ENCODE measurements at places on chromosomes 4 and X.

- DNase-seq: no peak
These were observed 37.0 kb downstream of the HAND2 start for GRCh38 chr4:173493041-173493440.

DNA sequence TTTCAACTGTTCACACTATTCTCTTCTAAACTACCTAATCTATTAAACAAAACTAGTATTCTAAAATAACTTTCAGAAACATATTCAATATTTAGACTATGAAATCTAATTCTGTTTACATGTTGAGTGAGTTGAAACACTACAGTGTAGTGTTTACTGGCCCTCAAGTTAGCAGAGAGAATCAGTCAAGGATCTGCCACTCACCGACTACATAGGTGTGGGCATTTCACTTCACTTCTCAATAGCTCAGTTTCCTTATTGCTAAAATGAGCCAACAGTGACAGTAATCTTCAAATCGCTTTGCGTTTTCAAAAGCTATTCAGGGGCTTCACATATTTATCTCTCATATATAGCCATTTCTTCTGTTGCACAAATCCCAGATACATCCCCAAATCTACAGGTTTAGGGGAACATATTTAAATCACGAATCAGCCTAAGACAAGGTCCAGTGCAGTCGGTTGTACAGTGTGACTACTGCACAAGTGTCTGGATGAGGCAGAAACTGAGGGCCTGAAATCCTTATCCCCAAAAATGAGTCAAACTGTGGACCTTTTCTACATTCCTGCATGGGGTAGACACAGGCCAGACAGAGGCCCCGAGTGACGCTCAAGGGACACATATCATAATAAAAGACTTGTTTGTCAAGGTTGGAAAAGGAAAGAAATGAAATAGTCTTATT lies 129.8 kb downstream of the PPP3CA start:
- no peak for DNase-seq

DNA sequence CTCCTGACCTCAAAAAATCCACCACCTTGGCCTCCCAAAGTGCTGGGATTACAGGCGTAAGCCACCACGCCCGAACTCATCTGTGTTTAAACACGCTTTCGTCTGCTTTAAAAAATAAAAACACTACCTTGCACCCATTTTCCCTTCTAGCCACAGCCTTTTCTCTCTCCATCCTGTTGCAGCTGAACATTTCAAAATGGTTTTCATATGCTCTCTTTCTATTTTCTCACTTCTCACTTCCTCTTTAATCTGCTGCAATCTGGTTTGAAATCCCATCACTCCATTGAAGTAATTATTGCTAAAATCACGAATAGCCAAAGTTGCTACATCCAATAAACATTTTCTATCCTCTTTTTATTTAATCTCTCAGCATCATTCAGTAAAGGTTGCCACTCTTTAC lies 70.0 kb downstream of the DCHS2 start:
- DNase-seq: no peak

DNA sequence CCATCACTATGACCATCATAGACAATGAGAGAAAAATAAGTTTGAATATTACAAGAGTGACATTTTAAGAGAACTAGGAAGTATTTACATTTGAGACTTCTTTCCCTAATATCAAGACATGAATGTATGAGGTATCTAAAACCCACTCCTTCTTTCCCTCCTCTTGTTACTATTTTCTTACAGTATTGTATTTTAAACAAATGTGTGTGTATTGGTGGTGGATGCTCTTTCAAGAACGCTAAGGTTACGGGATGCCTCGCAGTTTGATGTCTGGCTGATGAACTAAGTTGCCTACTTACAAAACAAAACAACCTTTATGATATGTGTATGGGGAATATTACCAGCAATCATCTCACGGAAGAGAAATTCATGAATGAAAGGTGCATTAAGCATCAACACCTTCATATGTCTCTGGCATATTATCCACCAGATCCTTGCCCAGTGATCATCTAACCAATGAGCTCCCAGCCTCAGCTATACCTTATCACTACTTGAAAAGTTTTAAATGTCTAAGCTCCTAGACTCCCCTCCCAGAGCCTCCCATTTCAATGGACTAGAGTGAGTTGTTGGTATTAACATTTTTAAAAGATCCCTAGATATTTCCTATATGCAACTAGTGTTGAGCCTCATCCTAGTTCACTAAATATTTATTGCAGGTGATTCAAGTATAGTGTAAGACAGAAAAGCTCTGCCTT lies 10.6 kb downstream of the AREG start:
- no peak for DNase-seq

DNA sequence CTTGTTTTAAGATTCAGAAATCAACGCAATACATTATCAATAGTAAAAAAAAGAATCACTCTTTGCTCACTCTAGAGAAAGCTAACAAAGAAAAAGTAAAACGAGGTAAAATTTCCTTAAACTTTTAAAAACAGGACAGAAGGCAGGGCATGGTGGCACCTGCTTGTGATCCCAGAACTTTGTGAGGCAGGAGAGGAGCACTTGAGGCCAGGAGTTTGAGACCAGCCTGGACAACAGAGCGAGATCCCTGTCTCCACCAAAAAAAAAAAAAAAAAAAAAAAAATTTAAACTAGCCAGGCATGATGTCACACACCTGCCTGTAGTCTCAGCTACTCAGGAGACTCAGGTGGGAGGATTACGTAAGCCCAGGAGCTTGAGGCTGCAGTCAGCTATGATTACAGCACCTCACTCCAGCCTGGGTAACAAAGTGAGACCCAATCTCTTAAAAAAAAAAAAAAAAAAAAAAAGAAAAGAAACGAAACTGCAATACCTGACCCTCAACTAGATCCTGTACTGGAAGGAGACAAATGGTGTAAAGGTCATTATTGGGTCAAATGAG lies 3.5 kb downstream of the CCNI start:
- DNase-seq: no peak

DNA sequence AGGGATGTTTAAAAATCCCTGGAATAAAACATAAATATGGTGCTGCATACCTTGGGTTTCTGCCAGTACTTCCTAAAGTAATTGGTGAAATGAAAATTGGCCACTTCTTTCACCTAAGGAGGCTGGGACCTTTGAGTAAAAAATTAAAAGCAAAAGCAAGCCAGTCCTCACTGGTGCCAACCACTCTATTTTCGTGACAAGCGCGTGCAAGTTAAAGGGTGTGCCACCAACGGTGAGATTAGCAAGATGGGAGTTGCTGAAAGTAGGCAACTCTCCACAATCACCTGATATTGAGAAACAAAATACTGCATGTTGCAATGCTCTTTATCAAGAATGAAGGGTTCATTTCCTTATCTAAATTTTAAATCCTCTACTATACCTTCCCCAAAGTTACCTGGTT lies 19.7 kb upstream of the RTL9 start:
- DNase-seq: no peak

GRCh38 chr4:155079871-155080270 lies 128.6 kb upstream of the NPY2R start:
- peak; percentile 4 for DNase-seq

DNA sequence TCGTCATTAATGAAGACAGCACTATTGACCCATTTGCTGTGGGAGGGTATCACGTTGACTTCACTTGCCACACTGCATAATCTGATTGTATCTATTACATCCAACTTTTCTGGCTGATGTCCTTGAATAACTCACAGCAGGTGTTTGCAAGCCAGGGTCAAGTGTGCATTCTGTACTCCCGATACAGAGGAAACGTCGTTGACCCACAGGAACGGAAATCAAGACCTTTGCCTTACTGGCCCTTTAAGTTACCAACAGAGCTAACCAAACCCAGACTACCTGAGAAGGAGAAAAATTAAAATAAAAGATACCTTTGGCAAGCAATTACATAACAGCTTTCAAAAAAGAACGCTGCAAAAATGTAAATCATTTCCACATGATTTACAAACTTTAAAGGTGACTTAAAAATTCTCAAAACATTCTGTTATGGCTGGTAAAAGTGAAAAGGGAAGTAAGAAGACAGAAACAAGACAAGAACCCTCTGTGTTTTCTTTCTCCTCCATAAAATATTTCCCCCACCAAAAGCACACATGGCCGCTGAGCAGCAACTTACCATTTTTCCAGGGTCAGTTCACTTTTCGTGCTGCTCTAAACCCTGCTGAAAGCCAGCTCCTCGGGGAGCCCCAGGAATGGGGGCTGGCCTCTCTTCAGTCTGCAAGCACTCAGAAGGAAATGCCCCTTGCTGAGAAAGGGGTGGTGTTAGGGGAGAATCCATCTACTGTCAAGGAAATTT lies 6.5 kb upstream of the SHISA3 start:
- no peak for DNase-seq

GRCh38 chr4:82842593-82842992 lies 44.0 kb upstream of the SCD5 start:
- no peak for DNase-seq

- no peak for DNase-seq
These were observed 44.1 kb upstream of the SGMS2 start for GRCh38 chr4:107780665-107781064.

- DNase-seq: no peak
These were observed 17.4 kb downstream of the C4orf51 start for GRCh38 chr4:145697332-145697731.

- no peak for DNase-seq
These were observed 5.2 kb downstream of the TLR3 start for GRCh38 chr4:186074189-186074588.

- DNase-seq: no peak
These were observed 24.6 kb downstream of the SPANXD start for GRCh38 chrX:141673946-141674345.

- peak; percentile 81 for DNase-seq
These were observed 103.6 kb downstream of the UCHL1 start for GRCh38 chr4:41360214-41360920.

DNA sequence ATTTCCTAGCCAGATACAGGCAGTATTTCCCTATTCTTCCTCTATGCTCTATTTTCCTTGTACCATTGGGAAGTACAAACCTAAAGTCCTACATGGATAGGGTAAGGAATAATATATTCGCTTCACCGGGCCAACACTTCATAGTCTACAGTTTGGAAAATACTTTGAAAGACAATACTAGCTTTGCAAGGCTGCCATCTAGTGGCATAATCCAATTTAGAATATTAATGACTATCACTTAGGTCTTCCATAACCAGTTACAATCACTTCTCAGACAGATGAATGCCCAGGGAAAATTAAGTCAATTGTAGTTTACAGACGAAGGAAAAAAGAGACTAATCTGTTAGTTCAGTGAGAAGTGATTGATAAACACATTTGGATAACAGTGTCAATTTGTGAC lies 141.0 kb upstream of the FAM47C start:
- DNase-seq: peak; percentile 45

- no peak for DNase-seq
These were observed 278.8 kb downstream of the CRLF2 start for GRCh38 chrX:933611-934010.

GRCh38 chr4:177455561-177455970 lies 13.3 kb upstream of the AGA start:
- DNase-seq: no peak

GRCh38 chr4:83361416-83362103 lies 26.9 kb upstream of the HPSE start:
- no peak for DNase-seq

DNA sequence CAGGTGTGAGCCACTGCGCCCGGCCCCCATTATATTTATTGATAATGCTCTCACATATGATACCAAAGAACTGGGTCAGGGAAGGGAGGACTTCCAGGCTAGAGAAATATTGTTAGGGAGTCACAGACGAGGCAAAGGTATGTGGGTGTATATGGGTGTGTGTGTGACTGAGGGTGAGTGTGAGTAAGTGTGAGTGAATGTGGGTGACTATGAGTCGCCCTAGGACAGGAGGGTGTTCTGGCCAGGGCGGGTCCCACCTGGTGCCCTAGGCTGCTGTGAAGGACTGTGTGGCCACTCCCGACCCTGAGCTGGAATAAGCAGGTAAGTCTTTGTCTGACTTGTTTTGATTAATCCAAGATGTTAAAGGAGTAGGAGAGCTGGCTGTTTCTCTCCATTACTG lies 34.4 kb downstream of the RWDD4 start:
- DNase-seq: no peak

DNA sequence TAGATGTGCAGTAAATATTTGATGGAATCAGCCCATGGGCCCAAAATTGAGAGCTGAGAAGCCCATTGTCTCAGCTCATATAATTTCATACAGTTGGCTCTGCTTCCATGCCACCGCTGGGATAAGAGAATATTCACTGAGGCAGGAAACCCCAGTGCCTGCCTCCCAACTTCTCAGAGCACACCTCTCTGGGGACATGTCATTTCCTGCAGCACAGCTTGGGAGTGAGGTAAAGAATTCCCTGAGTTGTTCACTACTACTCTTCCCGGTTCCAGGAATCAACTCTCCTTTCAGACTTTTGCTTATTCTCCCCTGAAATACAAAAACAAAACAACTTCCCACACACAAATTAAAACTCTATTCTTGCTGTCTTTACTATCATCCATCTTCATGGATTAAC lies 389.3 kb downstream of the MAPK10 start:
- DNase-seq: no peak

DNA sequence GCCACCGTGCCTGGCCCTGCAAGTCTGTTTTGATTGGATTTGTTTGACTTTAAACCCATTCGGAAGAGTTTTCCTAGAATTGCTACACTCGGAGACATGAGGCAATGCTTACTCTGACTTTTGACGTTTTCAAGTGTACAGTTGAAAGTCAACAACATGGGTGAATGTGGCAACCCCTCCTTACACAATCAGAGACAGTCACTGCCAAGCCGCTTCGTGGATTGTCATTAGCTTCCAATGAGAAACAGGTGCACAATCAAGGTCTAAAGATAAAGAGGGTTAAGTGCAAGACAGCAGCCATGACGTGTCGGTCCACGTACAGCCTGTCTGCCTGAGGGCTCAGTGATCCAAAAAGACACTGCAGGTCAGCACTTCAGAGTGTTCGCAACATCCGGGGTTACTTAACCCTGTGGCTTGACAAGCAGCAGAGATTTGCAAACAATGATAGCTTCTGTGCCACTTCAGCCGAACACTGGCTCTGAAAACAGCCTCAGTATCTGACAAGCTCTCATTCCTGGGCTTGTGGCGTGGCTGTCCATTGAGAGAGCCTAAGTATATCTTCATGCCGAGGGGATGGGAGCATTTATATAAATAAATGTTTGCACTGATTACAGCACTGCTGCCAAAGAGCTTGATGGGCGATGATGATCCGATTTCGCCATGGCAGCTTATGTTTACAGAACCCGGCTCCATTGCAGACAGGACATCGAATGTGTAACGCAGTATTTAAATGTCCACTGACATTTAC lies 180.0 kb downstream of the DHRSX start:
- no peak for DNase-seq

DNA sequence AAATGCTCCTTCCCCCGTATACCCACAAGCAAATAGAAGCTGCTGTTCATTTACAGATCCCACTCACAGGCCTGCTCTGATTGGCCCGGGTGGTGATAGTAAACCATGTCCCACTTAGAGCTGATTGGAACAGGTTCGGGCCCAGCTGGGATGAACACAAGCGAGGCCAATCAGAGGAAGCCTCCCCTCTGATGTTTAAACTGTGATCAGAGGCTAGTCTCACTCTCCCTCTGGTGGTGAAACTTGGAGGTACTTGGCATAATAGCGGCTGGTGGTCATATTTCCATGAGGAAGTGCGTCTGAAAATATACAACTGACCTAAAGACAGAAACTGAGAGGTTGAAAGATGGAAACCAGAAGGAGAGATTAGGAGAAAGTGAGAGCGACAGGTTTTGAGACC lies 51.5 kb upstream of the TRPC3 start:
- DNase-seq: no peak

All from hippocampal formation (tissue), 2 donors.